ENCODE measurements at places on chromosomes 6 and 20.

DNA sequence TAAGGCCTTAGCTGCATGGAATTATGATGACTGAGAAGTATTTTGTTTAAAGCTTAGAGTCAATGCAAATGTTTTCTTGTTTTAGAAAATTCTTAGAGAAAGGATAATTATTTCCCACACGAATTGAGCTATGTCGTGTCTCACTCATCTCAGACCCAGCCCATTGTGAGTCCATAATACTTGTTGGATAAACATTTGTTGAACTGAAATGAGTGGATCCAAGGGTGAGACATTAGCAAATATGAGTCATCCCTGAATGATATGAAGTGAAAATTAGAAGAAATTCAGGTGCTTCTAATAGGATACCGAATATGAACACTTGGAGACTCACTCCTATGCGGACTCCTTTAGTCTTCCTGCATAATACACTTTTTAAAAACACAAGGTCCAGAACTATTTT is 41.6 kb upstream of the ARMC2 start:
- DNase-seq, result no peak

DNA sequence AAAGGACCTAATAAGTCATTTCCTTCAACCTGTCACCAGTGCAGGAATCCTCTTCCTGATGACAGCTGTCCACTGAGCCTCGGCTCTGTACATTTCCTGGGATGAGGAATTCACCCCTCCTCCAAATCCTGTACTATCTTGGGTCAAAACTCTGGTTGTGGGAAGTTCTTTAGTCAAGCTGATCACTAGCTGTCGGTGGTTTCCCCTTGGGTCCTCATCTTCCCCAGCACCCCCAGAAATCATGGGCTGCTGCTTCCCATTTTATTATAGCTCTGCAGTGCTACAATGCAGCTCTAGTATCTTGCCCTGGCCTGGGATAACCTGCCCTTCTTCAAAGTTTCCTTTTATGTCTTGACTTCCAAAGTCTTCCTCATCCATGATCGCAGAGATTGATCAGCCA is 14.6 kb upstream of the ADA start:
- DNase-seq, result no peak

- DNase-seq, result no peak
Observed at GRCh38 chr20:32911355-32911754, 52.6 kb downstream of the EFCAB8 start.

DNA sequence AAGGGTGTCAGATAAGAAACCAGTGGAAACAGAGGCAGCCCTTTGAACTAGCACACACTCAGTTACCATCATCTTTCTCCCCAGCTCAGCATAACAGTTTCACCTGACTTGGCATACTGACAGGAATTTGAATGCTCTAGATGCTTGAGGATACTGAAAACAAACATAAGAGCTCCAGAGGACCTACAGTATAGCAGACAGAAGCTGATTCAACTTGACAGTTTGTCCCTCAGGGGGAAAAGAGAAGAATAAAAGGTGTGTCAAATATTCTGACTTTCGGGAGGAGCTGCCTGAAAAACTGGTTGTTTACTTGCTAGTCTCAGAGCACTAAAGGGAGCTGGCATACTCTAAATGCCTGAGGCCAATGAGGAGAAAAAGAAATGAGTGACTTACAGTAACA is 35.1 kb downstream of the EYS start:
- no peak for DNase-seq

DNA sequence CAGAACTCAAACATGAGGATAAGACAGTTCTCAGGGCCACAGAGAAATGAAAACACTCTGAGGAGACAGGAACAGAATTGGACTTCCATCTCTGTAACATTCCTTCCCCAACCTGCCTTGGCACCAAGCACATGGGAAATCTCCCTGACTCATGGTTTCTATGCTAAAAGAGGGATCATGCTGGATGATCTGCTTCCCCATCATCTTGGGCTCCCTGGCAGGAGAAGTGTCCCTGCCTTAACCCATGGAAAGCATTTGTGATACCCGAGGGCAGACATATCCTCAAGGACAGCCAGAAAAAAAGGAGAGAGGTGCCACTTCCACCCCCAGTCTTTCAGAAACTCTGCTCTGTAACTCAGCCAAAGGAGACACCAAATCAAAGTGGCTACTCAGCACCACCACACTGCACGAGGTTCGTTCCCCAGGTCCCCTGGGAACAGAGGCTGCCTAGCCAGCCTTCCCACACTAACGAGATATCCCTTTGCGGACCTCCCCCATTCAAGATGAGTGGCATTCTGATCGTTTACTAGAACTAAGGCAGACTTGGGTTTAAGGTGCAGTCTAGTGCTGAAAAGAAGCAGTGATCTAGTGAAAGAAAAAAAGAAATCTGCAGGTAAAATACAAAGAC is 34.8 kb downstream of the BLOC1S5 start:
- no peak for DNase-seq

DNA sequence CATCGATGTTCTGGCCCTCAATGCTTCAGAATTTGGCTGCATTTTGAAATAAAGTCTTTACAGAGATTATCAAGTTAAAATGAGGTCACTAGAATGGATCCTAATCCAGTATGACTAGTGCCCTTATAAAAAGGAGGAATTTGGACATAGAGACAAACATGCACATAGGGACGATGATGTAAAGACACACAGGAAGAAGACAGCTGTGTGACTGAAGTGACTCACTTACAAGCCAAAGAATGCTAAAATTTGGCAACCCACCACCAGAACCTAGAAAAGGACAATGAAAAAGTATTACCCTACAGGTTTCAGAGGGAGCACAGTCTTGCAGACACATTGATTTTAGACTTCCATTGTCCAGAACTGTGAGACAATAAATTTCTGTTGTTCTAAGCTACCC is 322.8 kb upstream of the GJE1 start:
- DNase-seq, result no peak

DNA sequence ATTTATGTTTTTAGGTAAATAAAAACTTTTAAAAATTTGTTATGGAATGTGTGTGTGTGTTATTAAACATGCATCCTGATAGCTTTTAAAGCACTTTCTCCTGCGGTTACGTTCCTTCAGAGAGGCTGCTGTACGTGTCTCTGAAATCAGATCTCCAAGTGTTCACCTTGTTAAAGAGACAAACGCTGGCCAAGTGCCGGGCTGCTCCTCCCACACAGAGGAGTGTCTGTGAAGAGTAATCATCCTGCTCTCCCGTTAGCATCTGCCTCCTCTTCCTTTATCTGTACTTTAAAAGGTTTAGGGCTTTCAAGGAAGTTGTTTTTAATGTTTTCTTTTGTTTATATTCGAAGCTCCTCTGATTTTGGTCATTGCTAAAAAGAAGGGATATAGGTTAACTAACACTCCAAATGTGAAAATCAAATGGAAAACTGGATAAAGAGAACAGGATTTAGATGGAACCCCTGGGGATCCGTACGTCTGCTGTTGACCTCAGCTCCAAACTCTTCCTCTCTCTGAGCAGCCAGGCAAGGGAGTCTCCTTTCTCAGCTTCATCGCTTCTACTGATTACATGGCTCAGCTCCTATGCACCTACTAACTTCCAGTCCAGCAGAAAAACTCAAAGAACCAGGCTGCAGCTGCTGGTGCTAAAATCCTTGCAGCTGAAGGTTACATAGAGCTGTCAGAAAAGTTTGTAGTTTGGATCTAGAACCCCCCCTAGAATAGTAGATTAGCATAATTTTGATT is 20.0 kb downstream of the IRF4 start:
- DNase-seq, result no peak

- peak; percentile 10 for DNase-seq
Observed at GRCh38 chr20:63099456-63100173, 92.9 kb upstream of the BHLHE23 start.

DNA sequence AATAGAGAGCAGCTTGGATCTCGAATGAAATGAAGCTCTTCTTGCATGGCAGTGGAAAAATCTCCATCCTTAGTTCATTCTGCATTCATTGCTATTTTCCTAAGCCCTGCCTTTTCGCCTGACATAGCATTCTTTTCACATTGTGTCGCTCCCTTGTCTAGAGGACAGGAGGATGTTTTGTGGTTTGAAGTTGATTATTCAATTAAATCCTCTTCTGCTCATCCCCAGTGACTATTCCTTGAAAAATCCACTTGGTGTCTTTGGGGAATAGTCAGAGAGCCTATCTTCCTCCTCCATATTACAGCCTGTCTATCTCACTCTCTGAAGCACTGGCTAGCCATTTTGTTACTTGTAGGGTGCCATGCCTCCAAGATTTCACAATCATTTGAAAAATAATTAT is 161.2 kb downstream of the KLHL32 start:
- DNase-seq, result no peak

DNA sequence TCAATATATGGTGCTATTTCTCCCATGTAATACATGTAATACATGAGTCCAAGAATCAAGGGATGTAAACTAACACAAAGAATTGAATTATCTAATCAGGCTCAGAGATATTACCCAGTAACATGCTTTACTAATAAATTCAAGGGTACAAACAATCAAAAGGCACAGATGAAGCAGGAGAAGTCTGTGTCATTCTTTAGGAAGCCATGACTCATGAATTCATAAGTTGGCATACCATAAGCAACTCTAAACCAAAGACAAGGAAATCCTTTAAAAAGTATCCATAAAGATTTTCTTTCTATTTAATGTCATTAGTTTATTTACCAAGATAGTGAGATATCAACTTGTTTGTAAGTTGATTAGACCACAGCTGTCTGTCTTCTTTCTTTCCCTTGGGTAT is 446.0 kb upstream of the IMPG1 start:
- no peak for DNase-seq

GRCh38 chr6:170173335-170173881 is 117.5 kb downstream of the DLL1 start:
- no peak for DNase-seq

GRCh38 chr6:87832025-87832825 is 130.2 kb upstream of the AKIRIN2 start:
- no peak for DNase-seq

Measured in WTC11 (cell line).